Activated CD4-positive, alpha-beta T cell treated with anti-CD3 and anti-CD28 coated beads, Interleukin-10, Interleukin-2, amounts not matched to agents 100 ng/mL and 50 ng/mL, durations not matched to agents 16 hours and 8 hours (primary cell): ENCODE measurements at places on chromosomes 1 and 21.

GRCh38 chr1:76933847-76934815 lies 66.9 kb downstream of the ST6GALNAC5 start:
- no peak for DNase-seq

- no peak for DNase-seq
Observed at GRCh38 chr21:41894511-41894910, 15.4 kb upstream of the PRDM15 start.

DNA sequence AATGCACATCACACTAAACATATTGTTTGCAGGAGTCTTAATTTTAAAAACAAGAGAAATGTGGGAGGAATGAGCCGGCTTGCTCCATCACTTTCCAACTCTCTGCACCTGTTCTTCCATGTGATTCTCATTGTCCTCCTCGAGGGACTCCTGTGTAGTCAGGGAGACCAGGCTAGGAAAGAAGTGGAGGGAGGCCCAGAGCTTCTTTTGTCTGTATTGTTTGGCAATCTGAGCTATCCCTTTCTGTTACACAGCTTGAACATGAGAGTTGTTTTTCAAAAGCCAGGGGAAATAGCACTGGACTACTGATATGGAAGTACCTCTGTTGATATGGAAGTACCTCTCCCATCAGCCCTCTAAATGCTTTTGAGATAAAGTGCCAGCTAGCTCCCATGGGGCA lies 18.8 kb upstream of the LRRC8D start:
- DNase-seq: no peak

DNA sequence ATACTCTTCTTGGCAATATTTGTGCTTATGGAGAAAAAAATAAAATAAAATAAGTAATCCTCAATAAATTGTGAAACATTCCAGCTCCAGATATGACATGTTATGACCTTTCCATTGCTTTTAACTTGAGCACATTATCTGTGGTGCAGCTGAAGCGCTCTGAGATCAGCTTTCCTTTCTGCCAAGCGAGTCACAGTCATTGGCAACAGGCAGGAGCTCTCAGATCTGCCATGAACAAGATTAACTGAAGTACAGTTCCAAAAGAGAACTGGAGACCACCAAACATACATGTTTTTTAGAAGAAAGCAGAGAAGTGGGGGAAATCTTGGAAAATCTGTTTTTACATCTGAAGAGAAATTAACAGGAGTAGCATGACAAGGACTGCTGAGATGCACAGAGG lies 89.2 kb upstream of the DSCAM start:
- no peak for DNase-seq

DNA sequence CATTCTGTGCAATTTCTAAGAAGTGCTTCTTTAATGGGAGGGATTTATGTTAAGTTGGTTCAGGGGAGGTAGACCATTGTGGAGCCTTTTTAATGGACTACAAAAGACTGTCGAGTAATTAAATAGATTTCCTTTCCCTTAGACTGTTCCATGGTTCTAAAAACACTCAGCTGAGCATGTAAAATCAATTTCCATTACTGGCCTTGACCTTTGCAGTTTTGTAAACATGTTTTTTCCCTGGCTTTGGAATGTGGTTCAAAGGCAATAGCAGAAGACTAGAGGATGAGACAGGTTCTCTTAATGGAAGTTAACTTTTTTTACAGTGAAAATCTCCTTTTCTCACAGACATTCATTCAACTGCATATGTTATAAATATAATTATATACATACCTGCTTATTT lies 37.6 kb upstream of the BTG3 start:
- no peak for DNase-seq

DNA sequence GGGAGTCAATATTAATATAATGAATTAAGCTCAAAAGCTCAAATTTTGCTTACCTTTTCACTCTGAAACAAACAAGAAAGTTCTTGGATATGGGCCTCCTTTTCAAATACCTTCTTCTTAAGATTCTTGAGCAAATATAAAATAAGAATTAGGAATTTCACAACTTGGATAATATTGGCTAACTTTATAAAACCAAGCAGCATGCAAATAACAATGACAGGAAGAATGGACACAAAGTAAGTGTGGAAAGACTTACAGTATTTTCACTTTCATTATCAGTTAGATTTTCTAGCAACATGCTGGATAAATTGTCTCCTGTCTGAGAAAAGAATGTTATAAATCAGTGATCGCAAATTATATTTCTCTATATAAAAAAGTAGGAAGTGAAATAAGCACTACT lies 13.2 kb downstream of the ODF2L start:
- DNase-seq: no peak

- DNase-seq: no peak
Observed at GRCh38 chr1:43524804-43525203, 5.9 kb upstream of the PTPRF start.

DNA sequence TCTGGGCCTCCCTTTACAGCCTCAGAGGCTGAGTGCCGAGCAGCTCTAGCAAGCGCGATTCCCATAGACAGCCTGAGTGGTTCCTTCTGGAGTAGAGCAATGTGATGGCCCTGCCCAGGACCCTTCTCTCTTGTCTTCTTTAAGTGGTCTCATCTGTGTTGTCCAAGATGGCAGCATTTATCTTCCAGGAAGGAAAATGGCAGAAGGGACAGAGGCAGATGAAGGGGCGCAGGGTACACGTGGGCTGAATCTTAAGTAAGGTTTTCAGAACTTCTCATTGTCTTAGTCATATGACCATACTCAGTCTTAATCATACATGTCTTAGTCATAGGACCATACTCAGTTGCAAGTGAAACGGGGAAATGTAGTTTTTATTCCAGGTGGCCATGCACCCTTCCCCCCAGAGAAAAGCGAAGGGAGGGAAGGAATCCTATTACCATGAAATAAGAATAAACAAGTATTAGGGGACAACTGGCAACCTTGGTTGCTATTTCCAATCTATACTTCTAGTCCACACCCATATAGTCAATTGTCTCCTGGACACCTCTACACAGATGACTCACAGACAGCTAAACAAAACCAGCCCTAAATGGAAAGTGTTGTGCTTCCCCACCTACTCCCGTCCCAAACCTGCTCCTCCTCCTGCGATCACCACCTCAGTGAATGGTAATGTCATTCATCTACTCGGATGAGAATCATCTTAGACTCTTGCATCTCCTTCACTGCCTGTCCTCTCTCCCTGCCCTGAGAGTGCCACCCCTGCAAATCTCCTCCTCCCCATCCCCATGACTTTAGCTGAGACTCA lies 13.3 kb downstream of the OVAAL start:
- DNase-seq: peak; percentile 74

DNA sequence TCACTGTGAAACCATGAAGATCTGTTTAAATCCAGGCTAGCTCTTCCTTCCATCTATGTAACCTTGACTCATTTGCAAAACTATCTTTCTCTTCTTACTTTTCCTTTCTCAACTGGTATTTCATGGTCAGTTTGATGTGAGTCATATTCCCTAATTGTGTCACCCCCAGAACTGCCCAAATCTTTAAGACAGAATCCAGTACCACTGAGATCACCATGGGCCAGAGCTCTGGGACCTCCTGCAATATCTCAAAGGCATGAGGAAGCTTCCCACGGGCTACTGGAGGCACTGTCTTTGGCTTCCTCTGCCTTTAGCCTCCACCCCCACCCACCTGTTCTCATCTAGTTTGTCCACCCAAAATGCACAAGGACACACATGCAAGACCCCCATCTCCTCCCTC lies 274.4 kb upstream of the FMN2 start:
- DNase-seq: peak; percentile 38

GRCh38 chr1:33099290-33100118 lies 18.6 kb downstream of the AZIN2 start:
- peak; percentile 90 for DNase-seq

DNA sequence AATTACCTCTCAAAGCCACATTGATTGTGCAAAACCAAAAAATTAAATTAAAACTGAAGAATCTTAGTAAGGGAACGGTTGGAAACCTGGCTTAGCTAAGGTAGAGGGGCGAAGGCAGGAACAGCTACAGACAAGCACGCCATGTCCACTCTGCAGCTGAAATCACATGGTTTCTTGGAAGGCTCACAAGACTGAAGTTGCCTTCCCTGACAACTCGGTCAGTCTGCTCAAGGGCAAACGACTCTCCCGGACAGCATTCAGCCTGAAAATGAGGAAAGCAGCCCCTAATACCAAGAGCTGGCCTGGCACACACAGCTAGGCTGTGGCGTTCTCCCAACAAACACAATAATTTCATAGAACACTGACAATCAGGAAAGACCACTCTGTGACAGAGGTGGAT lies 22.7 kb upstream of the BECN2 start:
- DNase-seq: no peak

GRCh38 chr1:29264773-29265389 lies 28.6 kb downstream of the PTPRU start:
- no peak for DNase-seq

DNA sequence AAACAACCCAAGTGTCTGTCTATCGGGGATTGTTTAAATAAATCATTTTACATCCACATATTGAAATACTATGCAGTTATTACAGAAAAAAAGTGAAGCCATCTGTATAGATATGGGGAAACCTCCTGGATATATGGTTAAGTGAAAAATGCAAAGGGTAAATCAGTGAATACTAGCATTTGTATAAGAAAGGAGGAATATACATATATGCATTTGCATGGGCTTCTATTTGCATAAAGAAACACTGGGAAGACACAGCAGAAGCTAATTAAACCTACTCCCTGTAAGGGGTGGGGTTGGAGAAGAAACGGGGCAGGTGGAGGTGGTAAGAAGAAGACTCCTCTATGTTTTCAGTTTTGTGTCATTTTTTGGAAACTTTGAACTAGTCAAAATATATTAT lies 16.6 kb upstream of the KIRREL1 start:
- no peak for DNase-seq

DNA sequence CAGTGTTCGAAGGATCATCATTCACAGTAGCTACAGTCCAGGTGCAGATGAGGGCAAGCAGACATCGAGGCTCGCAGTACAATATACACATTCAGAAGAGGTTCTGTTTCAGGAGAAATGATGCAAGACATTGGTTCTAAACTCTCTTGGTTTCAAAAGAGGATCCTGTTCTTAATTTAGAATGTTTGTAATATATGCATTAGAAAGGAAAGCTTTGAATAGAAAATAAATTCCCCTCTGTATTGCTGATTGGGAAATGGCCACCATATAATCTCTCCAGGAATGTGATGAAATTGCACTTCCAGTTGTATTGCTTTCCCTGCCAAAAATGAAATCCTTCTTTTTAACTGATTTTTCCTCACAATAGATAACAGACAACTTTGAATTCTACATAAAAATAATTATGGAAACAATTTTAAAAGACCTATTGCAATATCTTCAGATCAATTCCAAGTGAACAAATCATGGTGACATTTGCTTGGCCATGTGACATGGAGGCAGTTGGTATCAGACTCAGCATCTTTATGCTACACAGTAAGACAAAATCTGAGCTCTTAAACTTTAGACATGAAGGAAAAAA lies 27.6 kb upstream of the SIPA1L2 start:
- no peak for DNase-seq

- DNase-seq: peak; percentile 78
Observed at GRCh38 chr1:173297798-173298391, 90.8 kb upstream of the TNFSF4 start.

DNA sequence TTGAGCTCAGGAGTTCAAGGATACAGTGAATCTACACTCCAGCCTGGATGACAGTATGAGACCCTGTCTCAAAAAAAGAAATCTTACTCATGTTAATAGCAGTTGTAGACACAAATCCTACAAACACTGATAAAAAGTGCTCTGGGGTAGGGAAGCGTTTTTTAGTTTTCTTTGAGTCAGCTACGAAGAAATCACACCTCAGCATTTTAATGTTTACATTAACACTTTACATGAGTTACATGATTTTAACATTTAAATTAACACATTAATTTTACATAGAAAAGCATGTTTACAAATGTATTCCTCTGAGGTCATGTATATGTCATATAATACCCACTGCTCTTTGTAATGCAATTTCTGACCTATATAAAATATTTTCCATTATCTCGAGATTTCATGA lies 419.2 kb downstream of the DPYD start:
- no peak for DNase-seq

GRCh38 chr1:164678136-164678700 lies 119.2 kb downstream of the PBX1 start:
- DNase-seq: no peak

DNA sequence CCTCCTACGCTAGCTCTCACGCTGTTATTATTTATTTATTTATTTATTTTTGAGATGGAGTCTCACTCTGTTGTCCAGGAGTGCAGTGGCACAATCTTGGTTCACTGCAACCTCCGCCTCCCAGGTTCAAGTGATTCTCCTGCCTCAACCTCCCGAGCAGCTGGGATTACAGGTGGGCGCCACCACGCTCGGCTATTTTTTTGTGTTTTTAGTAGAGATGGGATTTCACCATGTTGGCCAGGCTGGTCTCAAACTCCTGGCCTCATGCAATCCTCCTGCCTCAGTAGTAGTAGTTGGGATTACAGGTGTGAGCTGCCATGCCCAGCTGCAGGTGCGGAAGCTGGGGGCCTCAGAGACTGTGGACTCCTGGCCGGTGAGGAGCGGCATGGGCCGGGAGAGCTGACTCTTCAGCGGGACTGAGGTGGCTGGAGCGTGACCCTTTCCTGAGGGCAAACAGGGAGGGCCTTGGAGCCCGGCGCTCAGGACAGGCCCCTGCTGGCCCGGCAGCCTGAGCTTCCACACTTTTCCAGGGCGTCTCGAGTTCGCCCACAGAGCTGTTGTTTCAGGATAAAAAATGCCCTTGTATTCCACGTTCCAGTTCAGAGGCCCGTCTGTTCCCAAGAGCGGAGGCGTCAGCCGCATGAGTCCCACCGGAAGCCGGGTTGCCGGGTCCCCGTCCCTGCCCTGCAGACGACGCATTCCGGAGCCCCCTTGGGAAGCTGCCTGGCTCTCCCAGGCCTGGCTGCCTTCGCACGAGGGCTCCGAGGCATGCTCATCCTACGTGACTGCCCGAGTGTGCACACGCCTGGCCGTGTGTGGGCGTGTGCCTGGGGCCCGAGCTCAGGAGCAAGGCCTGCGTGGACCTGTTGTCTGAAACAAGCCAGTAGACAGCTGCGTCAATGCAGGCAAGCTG lies 126.2 kb downstream of the SIK1 start:
- DNase-seq: no peak

- no peak for DNase-seq
Observed at GRCh38 chr21:35032474-35033263, 16.4 kb downstream of the RUNX1 start.

DNA sequence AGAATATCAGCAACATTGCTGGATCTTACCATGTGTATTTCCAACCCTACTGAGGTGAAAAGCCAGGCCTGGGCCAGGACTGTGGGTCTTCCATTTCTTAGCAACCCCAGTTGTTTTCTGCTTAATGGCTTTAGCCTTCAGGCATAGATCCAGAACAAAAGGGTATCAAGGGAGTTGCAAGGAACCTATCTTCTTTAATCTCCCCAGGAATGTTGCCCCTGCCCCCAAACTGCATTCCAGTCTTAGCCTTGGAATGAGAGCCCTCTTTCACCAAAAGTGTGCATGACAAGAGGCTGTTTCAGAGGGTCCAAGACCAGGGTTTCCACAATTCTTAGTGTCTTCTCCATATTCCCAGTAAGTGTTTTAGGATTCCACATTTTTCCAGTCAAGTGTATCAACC lies 87.9 kb upstream of the SOX13 start:
- DNase-seq: no peak
